ENCODE measurements at places on chromosomes 5 and 9.

DNA sequence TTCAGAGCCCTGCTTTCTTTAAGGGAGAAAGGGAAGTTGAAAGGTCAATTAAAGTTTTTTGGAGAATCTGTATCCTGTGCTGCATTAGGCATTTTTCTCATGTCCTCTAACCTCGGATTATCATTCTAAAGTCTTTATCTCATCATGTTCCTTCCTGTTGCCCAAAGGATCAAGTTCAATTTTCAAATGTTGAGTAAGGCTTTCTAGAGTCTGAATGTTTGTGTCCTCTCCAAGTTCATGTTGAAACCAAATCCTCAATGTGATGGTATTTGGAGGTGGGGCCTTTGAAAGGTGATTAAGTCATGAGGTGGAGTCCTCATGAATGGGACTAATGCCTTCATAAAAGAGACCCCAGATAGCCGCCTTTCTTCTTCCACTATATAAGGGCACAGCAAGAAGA is 20.2 kb upstream of the TNC start:
- no peak for DNase-seq

GRCh38 chr5:159005062-159005461 is 94.7 kb downstream of the EBF1 start:
- DNase-seq: no peak

DNA sequence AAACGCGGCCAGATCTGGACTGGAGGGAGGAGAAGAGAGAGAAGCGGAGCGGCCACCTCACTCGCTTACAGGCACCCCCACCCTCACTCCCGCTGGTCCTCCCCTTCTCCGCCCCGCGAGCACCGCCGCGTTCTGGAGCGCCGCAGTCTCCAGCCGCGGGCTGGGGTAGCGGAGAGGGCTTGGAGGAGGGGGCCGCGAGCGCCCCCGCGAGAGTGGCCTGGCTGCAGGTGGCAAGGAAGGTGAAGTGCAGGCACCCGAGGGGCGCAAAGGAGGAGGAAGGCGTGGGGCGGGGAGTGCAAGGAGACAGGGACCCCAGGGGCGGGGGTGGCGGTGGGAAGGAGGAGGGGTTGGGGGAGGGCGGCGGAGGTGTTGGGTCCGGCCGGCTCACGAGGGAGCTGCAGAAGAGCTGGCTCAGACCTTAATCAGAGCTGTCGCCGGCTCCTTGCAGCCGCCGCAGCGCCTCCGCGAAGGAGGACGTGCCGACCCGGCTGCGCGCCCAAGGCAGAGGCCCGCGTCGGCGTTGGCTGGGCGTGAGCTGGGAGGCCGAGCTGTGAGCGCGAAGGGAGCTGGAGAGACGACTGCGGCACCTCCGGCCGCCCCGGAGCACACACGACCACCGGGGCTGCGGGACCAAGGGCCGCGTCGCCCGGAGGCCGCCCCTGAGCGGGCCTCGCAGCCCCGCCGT is at the start of gene DMRT3:
Gene DMRT3, plus strand, starts transcription at position 398 of the 685 bp plus-strand sequence. CDS start 347 bp downstream, outside the sequence.
- no peak for DNase-seq

DNA sequence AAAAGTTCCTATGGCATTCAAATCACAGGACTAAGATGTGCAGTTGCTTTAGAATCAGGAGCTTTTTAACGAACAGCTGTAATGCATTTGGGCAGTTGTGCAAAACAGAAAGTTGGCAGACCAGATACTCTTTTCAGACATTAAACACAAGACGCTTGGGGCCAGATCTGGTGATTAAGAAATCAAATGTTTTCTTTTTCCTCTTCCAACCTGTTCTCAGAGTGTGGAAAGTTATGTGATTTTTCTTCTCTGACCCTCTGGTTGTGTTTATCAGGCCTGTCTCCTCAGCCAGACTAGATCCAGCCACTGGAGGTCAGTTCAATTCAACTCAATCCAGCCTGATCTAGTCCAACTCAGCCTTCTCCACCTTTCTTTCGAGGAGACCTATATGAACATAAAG is 298.5 kb upstream of the PCSK5 start:
- no peak for DNase-seq

DNA sequence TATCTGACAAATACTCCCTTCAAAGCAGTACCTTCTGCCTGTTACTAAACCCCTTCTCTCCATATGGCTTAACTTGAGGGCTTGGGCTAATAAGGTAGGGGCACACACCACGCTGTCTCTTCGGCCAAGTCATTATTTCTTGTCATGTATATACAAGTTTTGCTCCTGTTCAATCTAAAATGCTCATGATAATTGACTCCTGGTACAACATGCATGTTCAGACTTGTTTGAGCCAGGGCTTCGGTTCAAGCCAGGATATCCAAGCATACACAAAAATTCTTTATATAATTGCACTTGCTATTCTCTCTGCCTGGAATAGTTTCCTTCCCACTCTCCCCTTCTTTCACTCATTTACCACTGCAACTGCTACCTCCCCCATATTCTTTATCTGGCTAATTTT is 756.0 kb upstream of the C9orf72 start:
- no peak for DNase-seq

DNA sequence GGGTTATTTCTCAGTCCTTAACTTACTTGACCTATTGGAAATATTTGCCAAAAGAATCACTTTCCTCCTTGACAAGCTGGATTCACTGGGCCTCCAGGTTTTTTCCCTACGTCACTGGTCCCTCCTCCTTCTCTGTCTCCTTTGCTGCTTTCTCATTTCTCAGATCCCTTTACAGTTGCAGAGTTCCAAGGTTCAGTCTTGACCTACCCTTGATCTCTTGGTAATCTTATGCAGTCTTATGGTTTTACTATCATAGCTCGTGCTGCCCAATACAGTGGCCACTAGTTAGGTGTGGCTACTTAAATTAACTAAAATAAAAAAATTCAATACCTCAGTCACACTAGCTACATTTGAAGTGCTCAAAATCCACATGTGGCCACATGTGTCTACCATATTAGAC is 11.4 kb downstream of the SLC38A9 start:
- DNase-seq: no peak

DNA sequence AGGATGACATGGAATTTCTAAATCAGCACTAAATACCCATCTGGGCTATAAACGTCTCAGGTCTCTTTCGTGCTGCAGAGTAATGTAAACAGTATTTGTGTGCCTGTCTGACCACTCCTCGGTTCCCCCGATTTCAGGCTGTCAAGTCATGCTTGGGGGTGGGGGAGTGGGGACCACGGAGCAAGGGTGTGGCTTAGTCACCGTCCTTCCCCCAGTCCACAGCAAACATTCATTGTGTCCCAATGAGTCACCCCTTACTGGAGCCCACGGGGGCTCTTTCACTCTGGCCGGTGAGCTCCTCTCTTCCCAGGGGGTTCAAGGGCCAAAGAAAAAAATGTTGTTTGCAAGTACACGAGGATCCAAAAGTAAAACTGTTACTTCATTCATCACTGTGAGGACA is 72.4 kb upstream of the ICE1 start:
- DNase-seq: no peak

DNA sequence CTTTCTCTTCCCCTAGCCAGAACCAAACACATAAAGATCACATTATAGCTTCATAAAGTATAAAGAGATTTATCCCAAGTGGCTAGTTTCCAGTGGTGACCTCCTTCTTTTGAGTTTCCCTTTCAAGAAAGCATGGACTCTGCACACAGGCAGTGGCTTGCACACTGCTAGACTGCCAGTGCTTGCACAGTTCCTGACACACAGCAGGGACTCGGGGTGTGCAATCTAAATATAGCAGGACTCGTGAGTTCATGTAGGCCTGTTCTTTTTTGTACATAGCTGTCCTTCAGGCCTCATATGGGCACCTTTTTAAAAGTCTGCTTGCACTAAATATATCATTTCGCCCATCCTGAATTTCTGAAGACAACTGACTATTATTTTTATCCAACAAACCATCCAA is 308.6 kb downstream of the FBXL7 start:
- no peak for DNase-seq

GRCh38 chr5:63233911-63234310 is 655.3 kb downstream of the LRRC70 start:
- DNase-seq: no peak

- DNase-seq: no peak
These were observed 108.5 kb downstream of the DCP2 start for GRCh38 chr5:113085084-113085414.

DNA sequence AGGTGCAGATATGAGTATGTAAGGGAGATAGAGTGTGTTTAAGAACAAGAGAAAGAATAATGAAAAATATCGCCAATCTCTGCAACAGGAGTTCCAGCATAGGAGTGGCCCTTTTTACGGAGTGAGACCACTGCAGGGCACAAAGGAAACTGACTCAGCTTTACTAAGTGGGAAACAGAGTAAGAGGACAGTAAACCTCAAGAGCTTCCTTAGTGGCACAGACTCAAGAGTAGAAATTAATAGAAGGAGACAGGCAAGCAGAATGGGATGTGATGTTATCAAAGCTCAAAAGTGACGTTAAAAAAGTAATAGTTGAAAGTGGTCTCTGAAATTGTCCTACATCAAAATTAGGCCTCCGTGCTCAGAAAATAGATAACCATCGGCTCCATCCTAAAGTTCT is 2.1 kb upstream of the SH3RF2 start:
- DNase-seq: no peak

GRCh38 chr9:95880021-95880690 is 4.7 kb downstream of the ERCC6L2 start:
- DNase-seq: no peak
